ENCODE measurements at places on chromosomes 1 and 21.

DNA sequence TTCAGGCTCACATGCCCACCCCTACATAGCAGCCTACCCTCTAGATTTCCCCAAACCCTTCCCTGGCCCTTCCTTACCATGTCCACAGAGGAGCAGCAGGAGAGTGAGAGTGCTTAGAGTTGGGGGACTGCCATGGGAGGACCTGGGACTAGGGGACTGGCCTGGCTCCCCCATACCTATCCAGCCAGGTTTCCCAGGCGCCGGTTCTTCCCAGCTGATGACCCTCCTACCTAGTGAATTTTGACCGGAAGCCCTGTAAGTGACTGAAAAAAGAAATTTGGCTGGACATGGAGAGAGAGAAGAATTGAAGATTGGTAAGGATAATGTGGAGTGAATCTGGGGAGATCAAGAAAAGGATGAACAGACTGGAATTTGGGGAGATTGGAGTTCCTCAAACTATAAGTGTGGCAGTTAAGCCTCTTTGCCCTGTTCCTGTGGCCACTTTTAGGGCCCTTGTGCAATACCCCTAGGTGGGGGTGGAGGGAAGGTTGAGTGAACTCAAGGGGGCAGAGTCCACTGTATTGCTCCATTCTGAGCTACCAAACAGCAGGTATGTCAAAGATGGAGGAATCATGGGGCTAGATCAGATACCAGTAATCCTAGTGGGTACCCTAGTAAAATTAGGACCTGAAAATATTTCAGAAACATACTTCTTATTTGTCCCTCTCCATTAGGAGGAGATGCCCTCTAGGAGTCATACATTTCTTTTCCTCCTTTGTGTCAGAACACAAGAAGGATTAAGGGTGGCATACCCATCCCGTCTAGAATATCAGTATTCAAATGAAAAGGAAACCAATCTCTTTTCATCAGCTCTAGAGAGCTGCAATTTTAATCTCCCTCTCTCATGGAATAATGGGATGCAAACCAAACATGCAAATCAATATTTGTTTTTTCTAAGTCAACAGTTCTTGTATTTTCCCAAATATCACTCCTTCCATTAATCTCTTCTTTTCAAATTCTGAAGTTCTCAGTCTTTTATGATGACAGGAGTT, 1.2 kb downstream of the HJV start:
- DNase-seq: no peak

DNA sequence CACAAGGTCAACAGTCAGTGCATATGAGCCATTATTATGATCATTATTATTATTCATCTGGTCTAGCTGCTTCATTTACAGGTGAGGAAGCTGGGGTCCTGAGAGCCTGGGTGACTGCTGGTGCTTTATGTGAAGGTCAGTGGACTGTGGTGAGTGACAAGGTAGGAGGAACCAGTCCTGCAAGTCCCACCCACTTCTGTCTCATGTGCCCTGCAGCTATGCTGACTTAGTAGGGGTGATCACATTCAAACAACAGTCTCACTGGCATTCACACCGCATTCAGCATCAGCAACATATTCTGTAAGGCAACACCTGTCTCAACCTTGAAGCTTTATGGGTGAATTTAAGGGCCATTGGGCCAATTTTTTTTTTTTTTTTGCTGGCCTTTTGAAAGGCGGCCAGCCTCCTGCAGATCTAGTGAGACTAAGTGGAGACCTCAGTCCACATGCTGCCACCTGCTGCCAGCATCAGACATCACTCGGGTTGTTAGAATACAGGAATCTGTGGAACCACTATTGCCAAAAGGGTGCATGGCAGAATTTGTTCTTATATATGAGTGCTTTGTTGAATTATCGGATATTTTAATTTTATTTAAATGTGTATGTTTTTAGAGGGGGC, 59.9 kb upstream of the CACNA1E start:
- peak; percentile 5 for DNase-seq

GRCh38 chr1:33667386-33668282, 195.2 kb downstream of the ZSCAN20 start:
- no peak for DNase-seq

DNA sequence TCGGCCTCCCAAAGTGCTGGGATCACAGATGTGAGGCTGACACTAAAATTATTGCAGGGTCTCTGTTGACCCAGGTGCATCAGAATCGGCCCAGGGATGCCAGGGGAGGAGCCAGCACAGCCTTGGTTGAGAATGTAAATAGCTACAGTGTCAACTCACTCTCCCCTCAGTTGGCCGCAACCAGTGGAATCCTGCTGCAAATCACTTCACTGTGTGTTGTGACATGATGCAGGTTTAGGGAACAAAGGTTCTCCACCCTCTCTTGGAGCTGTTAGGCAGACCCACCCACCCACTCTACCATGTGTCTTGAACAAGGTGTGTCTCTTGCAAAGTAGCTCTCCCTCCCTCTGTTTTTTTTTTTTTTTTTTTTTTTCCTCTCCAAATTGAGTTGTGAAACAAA, 60.5 kb upstream of the SOD1 start:
- no peak for DNase-seq

DNA sequence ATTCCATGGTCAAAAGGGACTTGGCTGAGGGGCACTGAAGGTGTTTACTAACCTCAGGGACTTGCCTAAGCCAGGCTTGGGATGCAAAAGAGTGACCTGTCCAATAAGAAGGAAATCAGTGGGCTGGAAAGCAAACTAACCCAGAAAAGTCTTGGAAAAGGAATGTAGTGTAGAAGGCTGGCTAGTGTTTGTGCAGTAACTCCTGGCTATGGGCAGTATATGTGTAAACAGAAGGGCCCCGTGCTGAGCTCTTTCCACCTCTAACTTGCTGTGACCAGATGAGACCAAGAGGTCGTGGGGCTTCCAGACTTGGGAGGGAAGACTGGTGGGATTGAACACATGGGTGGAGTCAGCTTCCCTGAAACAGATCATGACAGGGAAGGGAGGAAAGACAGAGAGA, 4.1 kb downstream of the MINDY1 start:
- no peak for DNase-seq

DNA sequence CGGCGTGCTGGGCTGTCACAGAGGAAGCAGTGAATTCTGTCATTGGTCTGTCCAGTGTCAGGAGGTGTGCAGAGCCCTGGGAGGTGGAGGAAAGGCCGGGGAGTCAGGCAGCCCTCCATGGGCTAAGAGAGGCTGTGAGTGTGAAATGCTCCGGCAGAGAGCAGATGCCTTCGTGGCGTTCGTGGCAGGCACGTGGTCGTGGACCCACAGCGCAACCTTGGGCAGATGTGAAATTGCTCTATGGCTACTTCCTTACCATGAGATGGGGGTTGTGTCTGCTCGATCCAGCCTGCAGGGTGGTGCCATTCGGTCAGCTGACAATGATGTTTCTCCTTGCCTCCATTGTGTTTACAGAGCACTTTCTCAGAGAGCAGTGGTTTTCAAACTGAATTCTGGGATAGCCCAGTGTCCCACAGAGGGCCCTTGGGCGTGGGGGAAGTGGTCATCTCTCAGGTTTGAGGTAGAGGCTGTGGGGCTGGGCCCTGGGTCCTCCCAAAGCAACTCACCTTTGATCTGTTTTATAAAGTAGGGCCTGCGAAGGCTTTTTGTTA, 27.9 kb downstream of the TNFRSF1B start:
- no peak for DNase-seq

DNA sequence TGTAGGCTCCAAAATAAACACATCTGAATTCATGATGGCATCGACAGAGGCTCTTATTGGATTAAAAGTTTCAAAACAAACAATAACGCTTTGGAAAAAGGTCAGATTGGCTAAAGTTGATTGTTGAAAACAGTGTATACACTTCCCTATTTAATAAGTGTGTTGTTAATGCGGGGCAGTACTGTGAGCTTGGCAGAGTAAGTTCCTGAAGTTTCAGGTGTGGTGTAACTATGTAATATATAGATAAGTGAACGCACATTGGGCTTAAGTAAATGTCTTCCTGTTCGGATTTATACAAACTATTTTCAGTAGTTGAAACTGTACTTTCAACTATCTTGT, 810 bp downstream of the ZBTB37 start:
- DNase-seq: no peak

GRCh38 chr1:88612292-88612691, 71.8 kb upstream of the PKN2 start:
- DNase-seq: no peak

DNA sequence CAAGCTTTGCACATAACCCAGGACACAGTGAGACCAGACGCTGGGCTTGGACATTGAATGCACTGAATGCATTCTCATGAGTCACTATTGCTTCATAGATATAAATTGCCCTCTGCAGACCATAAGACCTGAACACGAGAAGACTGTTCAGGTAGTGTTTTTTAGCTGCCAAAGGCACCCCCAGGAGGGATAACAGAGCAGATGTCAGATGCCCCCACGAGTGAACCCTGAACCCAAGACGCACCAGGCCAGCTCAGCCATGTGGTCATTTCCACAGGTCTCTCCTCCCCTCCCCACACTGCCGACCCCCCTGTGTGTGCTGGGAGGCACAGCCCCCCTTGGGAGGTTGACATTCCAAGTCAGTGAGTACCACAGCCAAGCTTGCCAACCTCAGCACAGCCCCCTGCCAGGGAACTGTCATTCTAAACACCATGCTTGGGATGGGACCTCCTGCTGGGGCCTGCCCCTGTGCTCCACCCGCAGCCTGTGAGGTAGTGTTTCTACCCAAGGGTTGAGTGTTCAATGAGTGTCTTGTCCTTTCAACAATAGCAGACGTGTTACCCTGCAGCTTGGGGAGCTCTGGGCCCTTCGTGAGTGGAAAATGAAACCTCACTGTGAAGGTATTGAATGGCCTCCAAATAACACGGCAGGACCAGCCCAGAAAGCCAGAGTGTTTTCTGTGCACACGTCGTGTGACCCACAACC, 68.2 kb downstream of the PSMG1 start:
- no peak for DNase-seq

- peak; percentile 45 for DNase-seq
Observed at GRCh38 chr1:200473698-200474371, 64.0 kb upstream of the ZNF281 start.

DNA sequence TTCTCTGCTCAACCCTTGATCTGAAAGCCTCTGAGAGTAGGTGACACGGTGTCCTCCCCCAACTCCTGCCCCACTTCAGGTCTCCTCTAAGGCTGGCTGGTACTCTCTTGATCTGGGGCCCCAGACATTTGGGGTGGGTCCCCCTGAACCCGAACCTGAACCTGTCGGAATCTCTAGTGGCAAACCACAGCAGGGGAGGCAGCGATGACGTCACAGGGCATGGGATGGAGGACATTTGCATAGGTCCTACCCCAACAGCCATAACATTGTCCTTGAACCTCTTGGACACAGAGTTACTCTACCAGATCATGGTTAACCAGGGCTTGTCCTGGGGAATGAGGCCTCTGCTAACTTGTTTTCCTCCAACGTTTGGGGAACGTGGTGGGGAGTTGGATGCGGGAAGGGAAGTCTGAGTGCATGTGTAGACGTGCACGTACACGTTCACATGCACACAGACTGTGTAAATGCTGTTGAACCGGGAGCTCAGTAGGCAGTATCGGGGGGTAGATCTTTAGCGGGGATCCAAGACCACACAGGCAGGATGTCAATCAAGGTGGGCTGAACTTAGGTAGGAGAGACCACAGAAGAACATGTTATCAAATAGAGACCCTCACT, 32.4 kb downstream of the CITED4 start:
- DNase-seq: no peak

GRCh38 chr1:234229581-234230387, 143.5 kb upstream of the COA6 start:
- DNase-seq: no peak

DNA sequence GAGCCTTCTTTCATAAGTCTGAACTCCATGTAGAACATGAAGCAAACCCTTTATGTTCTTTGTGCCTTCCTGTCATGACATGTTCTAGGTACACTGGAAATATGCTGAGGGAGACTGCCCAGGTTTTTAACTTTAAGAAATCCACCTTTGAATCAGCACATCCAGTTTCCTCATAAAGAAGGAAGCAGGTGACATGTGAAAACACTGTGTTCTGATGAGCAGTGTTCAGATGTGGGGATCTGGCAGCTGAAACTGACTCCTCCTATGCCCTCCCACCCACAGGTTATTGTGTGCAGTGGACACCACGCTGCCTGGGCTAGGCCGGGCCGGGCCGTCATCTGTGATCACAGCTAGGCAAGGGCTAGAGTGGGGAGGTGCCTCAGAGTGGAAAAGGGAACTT, 51.1 kb downstream of the CNN3 start:
- no peak for DNase-seq

GRCh38 chr1:21240706-21241105, 49.6 kb downstream of the ECE1 start:
- DNase-seq: no peak

DNA sequence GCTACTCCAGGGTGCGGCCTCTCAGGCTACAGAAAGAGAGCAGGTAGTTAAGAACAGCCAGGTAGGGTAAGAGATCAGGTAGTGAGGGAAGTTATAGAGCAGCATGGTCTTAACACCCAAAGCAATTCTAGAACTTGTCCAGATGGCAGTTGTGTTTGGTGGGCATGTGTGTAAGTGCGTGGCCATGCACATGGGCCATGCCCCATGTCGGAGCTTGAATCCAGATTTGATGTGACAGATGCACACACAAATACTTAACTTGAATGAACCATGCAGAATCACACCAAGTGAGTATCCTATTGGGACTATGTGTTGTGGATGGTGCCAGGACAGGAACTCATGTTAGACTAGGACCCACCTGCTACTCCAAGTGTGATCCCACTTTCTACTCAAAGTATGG, 145.7 kb upstream of the HMGB4 start:
- DNase-seq: no peak

GRCh38 chr1:221648201-221648600, 93.7 kb downstream of the DUSP10 start:
- no peak for DNase-seq

DNA sequence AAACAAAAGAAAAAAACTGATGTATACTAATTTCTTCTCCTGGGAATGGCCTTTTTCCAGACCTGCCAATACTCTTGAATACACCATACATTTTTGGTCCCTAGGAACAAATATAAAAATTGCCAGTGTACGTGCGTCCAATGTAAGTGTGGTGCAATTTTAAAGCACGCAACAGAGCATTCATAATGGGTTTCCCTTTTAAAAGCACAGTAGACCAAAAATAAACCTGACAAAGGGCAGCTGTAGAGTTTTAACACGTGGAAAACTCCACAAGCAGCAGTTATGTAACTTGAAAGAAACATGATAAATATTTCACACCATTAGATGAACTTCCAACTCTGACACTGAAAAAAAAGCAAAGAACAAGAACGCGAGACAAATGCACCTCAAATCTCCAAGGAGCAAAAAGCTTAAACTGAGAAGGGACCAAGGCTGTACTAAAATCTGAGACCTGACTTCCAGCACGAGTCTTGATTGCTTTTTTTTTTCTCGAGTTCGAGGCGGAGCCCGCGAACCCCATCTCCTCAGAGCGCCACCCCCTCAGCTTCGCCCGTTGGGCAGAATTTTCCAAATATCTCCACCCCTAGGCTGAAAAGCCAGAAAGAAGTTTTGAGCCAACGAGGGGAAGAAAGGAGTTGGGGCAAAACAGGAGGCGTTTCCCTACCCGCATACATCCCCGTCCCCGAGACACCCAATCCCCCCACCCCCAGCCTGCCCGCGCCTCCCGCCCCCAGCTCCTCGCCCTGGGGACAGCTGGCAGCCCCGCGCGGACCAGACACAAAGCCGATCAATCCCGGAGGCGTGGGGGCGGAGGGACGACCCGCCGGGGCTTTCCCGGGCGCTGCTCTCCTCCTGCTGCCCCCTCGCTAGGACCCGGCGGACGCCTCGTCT, at the start of gene JAM2:
Gene JAM2 (plus strand): TSS at position 599 of the 891 bp plus-strand sequence. CDS start 564 bp downstream, outside the sequence.
- DNase-seq: peak; percentile 52

GRCh38 chr21:44710756-44711326, 531 bp downstream of the TSPEAR start:
- no peak for DNase-seq

Measured in muscle of back (tissue), 13 donors.